Activated effector memory CD4-positive, alpha-beta T cell treated with Interleukin-2 at 50 U/mL for 16 hours (primary cell): ENCODE measurements at places on chromosomes 7 and 10.

DNA sequence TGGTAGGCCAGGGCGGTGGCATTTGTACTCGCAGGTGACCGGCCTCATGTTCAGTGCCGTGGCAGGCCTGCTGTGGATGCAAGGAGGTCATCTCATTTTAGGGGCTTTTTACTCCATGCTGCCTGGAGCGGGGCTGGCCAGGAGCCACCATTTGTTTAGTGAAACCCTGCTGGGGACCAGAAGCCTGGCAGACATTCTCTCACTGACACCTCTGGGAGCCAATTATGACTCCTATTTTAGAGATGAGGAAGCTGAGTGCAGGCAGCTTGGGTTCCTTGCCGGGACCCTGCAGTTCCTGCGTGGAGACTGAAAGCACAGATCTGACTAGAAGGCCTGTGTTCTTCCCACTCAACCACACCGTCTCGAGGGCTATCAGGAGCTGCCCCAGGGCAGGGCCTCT lies 186.6 kb downstream of the FANK1 start:
- no peak for DNase-seq

DNA sequence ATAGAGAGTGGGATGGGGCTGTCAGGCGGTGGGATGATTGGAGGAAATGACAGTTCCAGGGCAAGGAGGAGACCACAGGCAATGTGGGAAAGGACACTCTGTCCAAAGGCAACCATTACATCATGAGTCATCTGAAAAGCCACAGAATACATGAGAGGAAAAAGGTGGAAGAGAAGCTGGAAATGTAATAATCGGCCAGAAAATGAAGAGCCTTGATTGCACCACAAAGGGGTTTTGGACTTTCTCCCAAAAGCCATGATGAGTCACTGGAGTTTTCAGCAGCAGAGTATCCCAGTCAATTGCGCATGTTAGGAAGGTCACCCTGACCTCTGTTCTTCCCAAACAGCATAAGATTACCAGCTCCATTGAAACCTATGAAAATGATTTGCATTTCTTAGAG lies 222.0 kb downstream of the LHFPL3 start:
- DNase-seq: no peak

- DNase-seq: no peak
Observed at GRCh38 chr7:5477723-5478531, 54.3 kb upstream of the TNRC18 start.

DNA sequence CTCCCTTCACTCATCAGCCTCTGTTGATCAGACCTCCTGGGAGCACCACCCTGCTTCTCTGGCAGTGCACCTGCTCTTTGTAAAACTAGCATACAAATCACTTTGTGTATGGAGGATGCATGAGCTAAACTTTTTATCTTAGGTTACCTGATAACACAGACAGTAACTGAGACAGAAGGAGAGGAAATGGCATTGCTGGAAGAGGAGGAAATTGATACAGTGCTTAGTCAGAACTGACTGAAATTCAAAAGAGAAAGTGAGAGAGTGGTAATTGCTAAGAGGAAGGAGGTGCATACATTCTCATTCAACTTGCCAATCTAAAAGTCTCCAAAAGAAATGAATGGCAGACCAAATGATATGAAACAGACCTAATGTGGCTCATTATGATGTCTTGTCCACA lies 1120.7 kb downstream of the GATA3 start:
- no peak for DNase-seq

GRCh38 chr10:80199828-80200227 lies 5.5 kb downstream of the ANXA11 start:
- no peak for DNase-seq

- no peak for DNase-seq
Observed at GRCh38 chr7:99822731-99823718, 4.8 kb upstream of the CYP3A43 start.

- no peak for DNase-seq
Observed at GRCh38 chr10:125521721-125522680, 161.0 kb downstream of the TEX36 start.

GRCh38 chr7:36188266-36188665 lies 35.2 kb downstream of the EEPD1 start:
- DNase-seq: no peak

GRCh38 chr7:44735403-44736165 lies 13.1 kb upstream of the ZMIZ2 start:
- DNase-seq: no peak

DNA sequence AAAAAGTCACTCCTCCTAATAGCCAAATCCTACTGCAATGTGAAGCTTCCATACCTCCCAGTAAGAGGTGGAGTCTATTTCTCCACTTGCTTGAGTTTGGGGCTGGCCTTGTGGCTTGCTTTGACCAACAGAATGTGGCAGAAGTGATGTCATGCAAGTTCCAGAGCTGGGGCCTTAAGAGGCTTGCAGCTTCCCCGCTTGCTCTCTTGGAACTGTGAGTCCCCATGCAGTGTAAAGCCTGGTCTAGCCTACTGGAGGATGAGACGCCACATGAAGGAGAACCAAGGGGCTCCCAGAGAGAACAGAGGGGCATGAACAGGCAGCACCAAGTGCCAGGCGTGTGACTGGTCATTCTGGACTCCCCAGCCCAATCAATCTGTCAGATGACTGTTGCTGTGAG lies 58.6 kb upstream of the OPALIN start:
- DNase-seq: no peak

DNA sequence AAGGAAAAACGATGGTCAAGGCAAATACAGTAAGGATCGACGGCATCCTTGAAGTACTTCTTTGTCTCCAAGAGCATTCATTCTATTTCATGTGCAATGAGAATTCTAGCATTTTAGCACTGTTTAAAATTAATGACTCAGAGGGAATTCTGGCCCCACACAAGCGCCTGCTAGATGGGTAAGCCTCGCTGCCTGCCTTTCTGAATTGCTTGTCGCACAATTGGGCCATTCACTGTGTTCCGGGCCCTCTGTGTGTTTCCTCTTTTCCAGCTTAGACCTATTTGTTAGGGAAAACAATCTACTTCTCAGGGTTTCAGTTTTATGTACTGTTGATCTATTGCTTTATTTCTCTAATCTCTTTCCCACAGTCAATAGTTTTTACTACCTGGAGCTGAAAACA lies 204.7 kb upstream of the ZNF32 start:
- DNase-seq: no peak

- DNase-seq: no peak
Observed at GRCh38 chr7:73597978-73598782, 19.8 kb upstream of the TBL2 start.

GRCh38 chr7:46352004-46352954 lies 431.2 kb upstream of the IGFBP3 start:
- no peak for DNase-seq
